DMS153 (cell line): ENCODE measurements at places on chromosomes 4 and X.

DNA sequence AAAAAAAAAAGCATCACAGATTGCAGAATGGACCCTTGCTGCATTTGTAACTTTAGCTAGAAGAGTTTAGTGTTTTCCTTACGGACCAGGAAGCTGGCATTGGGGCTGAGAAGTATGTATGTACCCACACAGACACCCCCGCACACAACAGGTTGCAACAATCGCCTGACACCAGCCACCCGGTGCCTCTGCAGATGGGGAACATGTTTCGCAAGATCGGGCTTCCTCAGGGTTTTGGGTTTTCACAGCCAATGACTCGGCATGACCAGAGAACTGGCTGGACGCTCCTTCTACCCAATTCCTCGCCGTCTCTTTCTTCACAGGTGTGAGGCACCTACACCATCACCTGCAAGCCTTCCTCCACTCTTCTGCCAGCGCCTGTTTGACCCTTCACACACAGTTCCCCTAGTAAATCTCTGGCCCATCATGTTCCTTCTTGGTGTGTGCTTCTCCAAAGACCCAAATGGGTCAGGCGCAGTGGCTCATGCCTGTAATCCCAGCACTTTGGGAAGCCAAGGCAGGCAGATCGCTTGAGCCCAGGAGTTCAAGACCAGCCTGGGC is 70.4 kb downstream of the DHRSX start:
- no peak for DNase-seq

DNA sequence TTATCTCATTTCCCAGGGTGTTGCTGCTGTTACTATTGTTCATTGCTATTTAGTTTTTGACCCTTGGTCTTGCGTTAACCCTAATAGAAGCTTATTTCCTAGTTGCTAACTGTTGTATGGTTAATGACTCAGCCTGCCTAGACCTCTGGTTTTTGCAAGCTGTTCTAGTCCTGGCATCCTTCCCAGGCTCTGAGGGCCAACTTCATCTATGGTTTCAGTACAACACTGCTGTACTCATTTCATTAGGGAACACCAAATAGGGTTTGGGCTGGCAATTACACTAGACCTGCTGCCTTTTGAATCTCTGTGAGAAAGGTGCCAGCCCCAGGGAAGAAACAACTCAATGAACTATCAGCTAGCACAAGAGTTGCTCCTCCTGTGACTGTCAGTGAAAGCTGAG is 59.6 kb downstream of the DCX start:
- DNase-seq = peak; percentile 72

GRCh38 chr4:42786350-42787078 is 106.0 kb upstream of the GRXCR1 start:
- no peak for DNase-seq

GRCh38 chr4:137422666-137423065 is 109.6 kb downstream of the PCDH18 start:
- no peak for DNase-seq

GRCh38 chrX:65987811-65988210 is 52.1 kb downstream of the VSIG4 start:
- no peak for DNase-seq

DNA sequence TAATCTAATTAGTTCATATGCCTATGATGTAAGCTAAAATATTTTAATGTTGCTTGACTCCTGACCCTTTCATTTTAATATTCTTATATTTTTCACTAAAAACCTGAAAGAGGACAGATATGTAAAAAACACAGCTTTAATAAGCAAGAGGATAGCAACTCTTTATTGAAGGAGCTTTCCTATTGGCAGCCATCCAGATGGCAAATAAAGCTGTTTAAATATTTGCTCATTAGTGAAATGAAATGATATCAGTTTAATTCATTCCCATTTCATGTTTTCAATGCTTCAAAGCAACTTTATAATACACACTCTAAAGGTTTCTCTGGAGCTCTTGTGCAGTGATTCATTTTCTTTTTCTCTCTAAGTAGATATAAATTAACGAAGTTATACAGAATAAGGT is 473.4 kb downstream of the PCDH7 start:
- DNase-seq = peak; percentile 30

DNA sequence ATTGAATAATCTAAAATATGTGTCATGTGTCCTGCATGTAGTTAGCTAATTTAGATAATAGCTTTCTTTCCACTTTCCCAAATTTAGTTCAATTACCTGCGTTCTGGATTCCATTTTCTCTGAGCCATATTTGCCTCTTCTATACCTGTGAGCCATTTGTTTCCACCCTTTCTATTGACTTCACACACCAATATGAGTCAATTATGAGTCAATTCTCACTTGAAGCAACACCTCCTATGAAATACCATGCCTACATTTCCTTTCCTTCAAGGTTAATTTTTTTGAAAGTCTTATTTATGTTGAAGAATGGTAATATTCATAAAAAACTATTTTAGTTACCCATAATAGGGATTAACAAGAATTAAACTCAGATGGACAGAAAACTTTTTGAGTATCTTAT is 25.8 kb downstream of the NPY2R start:
- no peak for DNase-seq

DNA sequence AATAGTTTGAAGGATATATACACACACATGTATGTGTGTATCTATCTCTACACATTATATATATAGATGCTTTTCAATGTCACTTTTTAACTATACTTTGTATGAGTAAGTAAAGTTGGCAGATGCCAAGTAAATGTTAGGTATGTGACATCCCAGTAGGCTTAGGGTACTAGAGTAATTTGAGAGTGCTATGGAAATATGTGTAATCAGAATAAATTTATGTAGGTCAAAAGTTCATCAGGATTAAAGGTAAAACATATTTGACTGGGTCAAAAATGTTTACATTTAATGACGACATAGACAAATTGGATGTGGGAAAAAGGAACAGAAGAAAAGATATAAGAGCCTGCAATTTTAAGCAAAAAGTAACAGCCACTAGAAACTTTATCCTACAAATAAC is 588.8 kb downstream of the ANKRD50 start:
- DNase-seq = no peak

DNA sequence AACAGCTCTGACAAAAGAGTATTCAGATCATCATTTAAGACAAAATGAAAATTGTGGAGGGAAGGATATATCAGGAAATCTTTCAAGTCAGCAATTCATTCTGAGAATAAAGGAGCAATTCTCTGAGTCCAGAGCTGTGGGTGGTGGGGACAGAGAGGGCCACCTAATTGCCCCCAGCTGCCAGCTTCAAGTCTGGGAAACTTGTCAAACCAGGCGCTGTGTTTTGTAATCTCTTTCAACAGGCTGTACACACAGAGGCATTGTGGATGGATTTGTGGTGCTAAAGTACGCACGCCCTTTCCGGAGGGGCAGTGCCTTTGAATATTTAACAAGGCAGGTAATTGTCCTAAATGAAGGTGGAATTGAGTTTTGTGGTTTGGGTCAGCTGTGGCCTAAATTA is 591.1 kb upstream of the BOD1L1 start:
- DNase-seq = no peak

DNA sequence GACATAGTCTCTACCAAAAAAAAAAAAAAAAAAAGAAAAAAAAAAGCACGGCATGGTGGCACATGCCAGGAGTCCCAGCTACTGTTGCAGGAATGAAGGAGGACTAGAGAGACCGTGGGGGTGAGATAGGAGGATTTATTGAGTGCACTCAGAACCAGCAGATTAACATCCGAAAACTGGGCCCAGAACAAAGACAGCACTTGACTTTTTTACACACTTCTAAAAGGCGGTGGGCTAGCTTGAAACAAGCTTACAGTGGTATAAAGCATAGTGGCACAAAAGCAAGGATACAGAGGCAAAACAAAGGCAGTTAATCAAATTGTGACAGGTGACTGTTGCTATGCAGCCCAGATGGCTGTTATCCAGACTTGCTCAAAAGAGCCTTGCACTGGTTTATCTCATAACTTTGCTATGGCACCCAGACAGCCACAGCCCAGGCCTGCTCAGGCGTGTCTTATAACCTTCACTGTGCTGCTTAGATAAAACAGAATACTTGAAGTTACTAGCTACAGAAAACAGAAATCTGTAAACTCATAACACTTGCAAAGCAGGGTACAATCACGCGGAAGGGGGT is 9.9 kb upstream of the PI4K2B start:
- DNase-seq = no peak

GRCh38 chrX:109783701-109784079 is 50.6 kb upstream of the ACSL4 start:
- DNase-seq = no peak

GRCh38 chr4:54661169-54661568 is 3.4 kb downstream of the KIT start:
- no peak for DNase-seq

GRCh38 chr4:80566203-80566872 is 230.8 kb downstream of the CFAP299 start:
- DNase-seq = peak; percentile 78

- DNase-seq = no peak
Measured at GRCh38 chr4:153571006-153571545, 104.9 kb downstream of the TMEM131L start.

GRCh38 chr4:147787204-147787603 is 55.3 kb downstream of the ARHGAP10 start:
- DNase-seq = no peak

- DNase-seq = no peak
Measured at GRCh38 chrX:153722704-153723350, 1.4 kb downstream of the BCAP31 start.

- no peak for DNase-seq
Measured at GRCh38 chr4:18611026-18611425, 589.5 kb upstream of the LCORL start.

DNA sequence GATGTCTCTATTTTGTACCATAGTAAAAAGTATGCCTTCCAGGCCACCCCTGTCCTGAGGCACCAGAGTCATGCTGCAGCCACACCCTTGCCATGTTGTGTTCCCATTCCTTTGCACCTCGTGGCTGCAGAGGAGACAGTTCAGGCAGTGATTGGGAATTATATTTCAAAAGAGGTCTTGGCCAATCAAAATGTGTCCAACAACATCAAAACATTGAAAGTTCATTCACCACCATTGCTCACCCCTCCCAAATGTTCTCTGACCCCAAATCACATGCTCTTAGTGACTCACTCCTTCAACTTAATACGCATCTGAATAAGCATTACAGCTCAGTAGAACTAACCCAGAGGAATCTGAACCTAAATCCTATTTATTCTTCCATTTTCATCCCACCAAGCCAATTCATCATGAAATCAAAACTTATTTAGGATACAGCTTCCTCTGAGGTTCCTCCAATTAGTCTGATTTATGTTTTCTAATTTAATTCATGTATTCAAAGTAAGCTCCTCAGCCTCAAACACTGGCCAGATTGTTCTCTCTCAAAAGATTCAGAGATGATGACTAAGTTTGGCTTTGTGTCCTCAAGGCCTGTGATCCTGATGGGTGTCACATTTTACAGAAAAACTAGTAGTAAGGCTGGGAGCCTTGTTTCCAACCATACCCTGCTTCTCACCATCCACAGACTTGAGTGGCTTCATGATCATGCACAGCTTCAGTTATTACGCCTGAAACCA is 323.2 kb upstream of the INTU start:
- DNase-seq = no peak

DNA sequence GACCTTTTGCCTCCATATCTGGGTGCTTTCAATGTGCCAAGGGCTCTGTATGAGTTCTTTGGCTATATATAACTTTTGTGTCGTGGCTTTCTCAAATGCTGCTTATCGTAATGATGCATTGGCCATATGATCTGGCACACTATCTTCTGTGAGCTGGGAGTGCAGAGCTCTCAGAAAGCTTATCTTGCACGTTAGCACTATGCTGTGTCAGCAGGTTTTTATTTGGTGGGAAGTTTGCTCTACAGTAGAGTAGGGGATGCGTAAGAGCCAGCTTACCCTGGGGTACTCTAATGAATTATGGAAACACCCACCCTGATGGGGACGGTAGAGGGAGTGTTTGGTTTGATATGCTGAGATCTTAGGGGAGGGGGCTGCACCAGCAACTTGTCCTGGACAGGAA is 119.6 kb downstream of the FAAH2 start:
- no peak for DNase-seq

GRCh38 chr4:159282944-159283343 is 180.1 kb downstream of the RAPGEF2 start:
- DNase-seq = no peak
